ENCODE measurements at places on chromosomes 3 and 15.

- DNase-seq = no peak
Observed at GRCh38 chr15:66833371-66833770, 131.3 kb downstream of the SMAD6 start.

DNA sequence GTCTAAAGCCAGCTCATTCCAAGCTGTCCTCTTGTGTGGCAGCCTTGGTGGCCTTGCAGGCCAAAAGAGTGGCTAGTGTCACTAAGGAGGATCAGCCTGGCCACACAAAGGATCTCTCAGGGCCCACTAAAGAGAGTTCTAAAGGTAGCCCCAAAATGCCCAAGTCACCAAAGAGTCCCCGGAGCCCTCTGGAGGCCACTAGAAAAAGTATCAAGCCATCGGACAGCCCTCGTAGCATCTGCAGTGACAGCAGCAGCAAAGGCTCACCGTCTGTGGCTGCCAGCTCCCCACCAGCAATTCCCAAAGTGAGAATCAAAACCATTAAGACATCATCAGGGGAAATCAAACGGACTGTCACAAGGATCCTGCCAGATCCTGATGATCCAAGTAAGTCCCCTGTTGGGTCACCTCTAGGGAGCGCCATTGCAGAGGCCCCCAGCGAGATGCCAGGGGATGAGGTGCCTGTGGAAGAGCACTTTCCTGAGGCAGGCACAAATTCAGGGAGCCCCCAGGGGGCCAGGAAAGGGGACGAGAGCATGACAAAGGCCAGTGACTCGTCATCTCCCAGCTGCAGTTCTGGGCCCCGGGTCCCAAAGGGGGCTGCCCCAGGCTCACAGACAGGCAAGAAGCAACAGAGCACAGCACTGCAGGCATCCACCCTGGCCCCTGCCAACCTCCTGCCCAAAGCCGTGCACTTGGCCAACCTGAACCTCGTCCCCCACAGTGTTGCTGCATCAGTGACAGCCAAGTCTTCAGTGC, 33.5 kb upstream of the ALPK3 start:
- DNase-seq = no peak

DNA sequence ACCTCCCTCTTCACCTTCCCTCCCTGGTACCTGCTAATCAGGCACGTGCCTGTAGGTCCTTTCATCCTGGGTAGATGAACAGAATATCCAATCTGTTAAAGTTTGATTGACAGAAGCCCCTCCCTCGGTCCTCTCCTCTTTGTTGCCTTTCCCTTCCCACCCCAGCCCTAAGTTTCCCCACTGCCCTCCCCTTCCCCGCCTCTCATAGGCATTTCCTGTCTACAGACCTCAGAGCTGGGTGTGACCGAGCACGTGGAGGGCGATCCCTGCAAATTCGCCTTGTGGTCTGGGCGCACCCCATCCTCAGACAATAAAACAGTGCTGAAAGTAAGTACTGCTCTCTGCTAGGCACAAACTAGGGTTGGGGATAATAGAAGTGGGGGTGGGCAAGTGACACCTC, 239.2 kb upstream of the UMPS start:
- no peak for DNase-seq

DNA sequence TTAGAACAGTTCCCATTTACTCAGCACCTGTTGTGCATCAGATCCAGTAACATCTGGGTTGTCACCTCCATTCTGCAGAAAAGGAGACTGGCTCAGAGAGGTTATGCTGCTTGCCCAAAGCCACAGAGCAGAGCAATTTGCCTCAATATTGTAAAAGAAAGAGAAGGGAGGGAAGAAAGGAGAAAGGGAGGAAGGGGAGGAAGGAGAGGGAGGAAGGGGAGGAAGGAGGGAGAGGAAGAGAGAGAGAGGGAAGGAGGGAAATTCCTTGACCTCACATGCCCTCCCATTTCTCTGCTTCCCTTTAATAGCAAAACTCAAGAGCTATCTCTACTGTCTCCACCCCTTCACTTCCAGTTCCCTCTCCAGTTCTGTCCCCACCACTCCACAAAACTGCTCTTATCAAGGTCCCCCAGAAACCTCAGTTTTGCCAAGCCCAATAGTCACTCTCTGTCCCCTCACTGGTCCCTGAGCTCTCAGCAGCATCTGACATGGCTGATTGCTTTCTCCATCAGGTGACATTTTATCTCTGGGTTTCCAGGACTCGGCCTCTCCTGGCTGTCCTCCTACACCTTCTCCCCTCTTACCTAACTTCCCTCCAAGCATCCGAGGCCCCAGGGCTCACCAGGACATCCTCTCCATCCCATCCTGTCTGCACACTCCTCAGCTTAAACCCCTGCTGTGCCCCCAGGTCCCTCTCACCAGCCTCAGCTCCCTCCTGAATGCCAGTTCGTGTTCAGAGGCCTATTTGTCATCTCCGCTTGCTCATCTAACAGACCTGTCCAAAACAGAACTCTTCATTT, 104.7 kb upstream of the LINGO1 start:
- no peak for DNase-seq

- no peak for DNase-seq
Observed at GRCh38 chr3:100992231-100993012, 799 bp downstream of the ABI3BP start.
